Hepatic stellate cell (primary cell): ENCODE measurements at places on chromosomes 5 and 9.

DNA sequence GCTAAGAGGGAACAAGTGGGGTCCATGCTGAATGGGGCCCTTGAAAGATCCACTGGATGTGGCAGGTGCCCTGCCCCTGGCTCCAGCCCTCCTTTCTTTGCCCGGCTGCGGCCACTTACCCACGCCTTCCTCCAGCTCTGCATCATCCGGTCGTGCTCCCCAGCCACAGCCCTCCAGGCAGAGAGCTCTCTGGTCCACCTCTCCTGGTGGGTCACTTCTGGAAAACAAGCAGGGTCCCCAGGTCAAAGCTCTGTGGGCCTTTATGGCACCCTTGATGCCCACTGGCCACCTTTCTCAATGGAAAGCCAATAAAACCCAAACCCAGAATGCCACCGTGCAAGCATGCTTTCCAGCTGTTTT is 45.0 kb downstream of the SECISBP2 start:
- DNase-seq, result no peak

GRCh38 chr9:76592974-76593347 is 134.0 kb downstream of the GCNT1 start:
- DNase-seq, result no peak

GRCh38 chr9:105216440-105217178 is 27.8 kb upstream of the SLC44A1 start:
- no peak for DNase-seq

DNA sequence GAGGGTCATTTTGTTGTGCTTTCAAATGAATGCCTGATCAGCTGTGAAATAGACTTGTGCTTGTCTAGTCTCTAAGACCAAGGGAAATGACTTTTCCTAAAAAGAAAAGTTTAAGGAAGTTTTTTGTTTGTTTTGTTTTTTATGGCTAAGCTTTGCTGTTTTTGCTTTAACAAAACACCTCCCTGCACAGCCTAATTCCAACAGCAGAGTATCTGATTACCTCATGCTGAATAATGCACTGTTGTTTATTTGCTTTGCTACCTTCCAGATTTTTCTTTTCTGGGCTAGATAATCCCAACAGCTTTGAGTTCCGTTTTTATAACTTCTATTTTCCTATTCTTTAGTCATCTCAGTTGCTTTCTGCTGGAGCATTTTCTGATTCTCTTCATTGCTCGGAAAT is 95.8 kb downstream of the AOPEP start:
- DNase-seq, result no peak

DNA sequence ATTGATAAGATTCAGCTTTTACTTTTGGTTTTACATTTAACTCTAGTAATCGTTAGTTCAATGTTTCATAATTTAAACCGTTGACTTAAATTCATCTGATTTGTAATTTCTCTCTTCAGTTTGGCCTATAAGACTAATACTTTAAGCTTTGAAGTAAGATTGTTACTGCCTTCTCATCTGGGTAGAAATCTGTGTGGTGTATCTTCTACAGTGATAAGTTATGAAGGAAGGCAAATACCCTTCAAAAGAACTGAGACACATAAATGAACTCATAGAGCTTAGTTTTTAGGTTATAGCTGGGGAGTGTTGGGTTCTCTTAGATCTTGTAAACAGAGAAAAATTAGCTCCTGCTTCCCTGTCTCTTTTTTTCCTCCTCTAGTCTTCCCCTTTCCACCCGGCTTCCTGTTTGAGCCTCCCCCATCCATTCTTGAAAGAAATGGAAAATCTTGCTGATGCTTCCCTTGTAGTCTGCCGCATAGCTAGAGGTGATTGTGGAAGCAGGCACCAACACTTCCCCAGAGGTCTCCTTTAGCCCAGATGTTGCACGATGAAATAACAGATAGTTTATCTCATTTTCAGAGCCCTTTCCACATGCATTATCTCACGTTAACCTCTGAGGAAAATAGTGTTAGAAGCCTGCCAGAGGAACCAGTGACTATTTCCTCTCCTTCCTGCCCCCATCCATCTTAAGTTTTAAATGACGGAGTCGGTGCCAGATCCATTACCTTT is 2.0 kb upstream of the F2RL2 start:
- DNase-seq, result no peak

DNA sequence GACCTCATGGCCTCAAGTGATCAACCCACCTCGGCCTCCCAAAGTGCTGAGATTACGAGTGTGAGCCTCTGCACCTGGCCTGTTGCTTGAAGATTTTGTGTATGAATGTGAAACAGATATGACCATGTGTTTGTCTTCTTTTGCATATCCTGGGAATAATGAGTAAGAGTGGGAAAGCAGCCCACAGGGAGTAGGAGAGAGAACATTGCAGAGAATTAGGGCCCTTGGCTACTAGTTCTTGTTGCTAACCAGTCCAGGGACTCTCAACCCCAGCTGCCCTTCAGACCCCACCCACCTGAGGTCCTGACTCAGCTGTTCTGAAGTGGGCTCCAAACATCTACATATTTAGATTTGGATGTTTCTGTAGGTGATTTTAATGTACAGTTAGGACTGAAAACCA is 125.5 kb downstream of the MTX3 start:
- no peak for DNase-seq

GRCh38 chr5:91367344-91367743 is 15.8 kb downstream of the ARRDC3 start:
- no peak for DNase-seq

GRCh38 chr9:92592946-92593861 is 57.4 kb upstream of the ECM2 start:
- DNase-seq, result no peak

DNA sequence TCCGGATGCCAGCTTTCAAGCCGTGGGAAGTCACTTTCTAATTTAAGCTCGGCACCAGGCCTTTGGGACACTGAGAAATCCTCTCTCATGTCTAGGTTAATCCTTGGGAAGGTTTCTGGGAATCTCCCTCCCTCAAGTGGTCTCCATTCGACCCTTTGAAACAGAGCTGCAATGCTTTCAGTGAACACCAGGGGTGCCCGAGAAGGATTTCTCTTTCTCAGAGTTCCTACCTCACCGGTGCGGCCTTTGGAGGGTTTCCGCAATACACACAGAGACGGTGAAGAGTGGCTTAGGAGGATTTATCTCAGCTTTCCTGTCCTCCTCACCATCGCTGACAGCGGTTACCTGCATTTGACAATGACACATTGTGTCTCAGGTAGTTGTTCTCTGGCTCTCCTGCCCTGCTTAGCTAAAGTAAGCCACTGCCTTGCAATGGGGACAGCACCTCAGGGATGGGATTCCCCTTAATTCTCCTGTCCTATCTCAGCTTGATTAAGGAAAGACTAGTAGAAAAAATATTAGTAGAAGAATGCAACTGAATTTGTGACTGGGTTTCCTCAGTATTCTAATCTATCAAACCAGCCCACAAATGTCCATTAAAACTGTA is 180.6 kb downstream of the GABRG2 start:
- no peak for DNase-seq

DNA sequence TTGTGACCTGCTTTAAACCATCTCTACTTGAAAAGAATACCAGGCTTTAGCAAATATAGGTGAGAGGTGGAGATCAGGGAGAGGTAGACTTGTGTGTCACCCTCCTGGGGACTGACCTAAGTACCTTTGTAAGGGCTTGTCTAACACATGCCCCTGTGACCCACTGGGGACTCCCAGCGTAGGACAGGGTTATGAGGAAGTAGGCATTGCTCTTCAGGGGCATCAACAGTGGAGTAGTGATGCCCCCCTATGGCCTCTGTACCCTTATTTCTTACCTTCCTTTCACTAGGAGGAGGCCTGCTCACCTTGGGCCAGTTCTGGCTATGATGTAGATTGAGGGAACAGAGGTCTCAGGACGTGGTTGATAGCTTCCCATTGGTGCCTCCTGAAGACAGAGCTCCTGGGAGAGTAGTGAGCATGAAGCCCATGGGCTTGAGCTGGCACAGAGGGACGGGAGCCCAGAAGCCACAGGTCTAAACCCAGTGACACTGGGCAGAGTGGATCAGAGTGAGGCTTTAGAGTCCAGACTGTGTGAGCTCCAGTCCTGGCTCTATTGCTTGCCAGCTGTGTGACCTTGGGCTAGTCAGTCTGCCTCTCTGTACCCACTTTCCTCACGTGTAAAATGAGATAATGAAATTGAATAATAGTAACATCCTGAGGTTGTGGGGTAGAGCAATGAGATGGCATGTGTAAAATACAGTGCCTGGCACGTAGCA is 191.7 kb downstream of the AOPEP start:
- DNase-seq, result no peak

DNA sequence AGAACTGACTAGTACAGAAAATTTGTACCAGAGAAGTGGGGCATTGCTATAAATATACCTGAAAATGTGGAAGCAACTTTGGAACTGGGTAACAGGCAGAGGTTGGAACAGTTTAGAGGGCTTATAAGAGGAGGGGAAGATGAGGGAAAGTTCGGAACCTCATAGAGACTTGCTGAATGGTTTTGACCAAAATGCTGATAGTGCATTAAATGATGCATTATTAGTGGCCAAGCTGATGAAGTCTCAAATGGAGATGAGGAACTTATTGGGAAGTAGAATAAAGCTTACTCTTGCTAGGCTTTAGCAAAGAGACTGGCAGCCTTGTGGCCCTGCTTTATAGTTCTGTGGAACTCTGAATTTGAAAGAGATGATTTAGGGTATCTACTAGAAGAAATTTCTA is 189.8 kb downstream of the FGF10 start:
- no peak for DNase-seq

DNA sequence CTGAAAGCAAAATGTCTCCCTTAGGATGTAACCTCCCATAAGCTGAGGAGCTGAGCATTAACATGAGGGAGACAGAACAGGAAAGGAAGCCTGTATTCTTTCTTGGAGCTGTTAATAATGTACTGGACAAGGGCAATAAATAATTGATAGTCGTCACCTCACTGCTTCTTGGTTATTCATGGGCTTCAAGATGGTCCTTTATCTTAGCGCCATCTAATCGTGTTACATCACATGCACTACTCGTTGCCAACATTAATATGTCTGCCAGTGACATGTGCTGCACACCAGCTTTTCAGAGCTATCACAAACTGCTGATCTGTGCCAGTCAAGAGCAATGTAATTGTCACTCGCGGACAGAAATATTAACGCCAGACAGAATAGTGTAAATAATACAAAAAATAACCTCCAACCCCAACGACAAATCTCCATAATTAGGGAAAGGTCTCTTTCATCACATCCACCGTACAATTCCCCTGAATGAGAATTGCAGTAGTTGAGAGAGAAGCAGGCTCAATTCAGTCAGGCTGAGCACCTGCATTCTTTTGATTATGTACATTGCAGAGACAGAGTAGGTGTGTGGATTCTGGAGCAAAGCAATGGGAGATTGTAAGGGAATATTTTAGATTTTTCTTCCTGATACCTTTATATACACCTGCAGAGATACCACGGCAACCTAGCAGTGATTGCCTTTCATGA is 267.1 kb downstream of the SPATA31D1 start:
- no peak for DNase-seq

GRCh38 chr5:109315245-109315644 is 94.5 kb downstream of the PJA2 start:
- no peak for DNase-seq

GRCh38 chr5:167898361-167899042 is 392.9 kb upstream of the WWC1 start:
- no peak for DNase-seq

DNA sequence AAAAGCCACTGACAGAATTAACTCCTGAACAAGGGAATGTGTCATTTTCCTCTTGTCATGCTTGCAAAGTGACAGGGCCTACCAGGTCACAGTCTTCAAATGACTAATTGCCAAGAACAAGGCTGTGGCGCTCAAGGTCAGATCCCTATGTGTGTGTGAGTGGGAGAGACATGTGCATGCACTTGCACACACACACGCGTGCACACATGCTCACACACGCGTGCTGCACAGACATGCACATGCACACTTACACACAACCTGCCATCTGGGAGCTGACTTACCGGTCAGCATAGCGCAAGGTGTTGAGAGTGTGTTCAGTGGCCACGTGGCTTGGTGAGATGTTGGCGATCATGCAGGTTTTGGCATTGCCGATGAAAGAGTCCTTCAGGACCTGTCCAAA is 69.8 kb downstream of the KIF24 start:
- DNase-seq, result no peak

- no peak for DNase-seq
Measured at GRCh38 chr5:96843140-96843539, 33.2 kb upstream of the ERAP2 start.

DNA sequence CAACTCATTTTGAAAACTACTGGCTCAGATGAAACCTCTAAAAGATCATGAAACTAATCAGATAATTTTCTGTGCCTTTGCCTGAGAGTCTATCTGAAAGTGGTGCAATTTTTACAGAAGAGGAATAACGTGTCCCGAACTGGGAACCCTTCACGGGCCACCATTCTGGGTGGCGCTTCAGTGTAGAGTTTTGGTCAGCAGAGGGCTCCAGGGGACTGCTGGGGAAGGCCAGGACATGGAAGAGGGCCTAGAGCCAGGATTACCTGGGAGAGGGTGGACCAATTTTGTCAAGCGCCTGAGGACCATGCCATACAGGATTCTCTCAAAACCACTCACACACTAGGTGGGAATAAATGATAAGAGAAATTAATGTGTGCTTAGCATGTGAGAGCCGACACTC is 49.7 kb upstream of the PLEKHG4B start:
- DNase-seq, result peak; percentile 31

- DNase-seq, result no peak
Measured at GRCh38 chr9:21317956-21318923, 13.1 kb upstream of the IFNA5 start.
